Fibroblast of skin of left biceps (primary cell): ENCODE measurements at places on chromosomes 5 and 9.
A peak's percentile ranks its signal among the peaks of the same experiment; 100 is the strongest.

- no peak for DNase-seq
Measured at GRCh38 chr5:5499442-5499841, 77.0 kb downstream of the ICE1 start.

DNA sequence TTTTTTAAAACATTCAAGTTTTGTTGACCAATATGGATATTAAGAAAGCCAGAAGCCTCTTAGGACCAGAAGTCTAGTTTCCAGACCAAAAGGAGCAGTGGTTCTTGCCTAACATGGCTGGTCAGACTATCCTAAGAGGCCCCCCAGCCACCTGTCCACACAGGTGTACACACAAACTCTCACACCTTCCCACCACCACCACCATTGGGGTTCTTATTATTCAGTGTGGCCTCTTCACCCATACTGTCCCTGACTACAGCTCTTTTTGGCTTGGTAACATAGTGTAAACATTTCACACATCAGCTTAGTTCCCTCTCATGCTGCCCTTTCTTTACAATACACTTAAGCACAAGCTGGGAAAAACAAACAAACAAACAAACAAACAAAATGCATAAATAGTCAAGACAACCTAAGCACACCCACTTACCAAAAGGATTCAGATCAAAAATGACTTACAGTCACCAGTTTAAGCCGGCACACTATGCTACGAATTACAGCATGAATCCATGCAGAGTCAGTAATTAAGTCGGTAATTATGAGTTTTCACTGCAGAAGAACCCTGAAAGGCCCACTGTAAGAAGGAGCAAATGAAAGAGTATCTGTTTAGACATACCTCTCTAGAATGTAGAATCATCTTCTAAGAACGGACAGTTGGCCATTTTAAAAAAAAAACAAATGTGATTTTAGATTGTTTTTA is 9.5 kb downstream of the LHFPL2 start:
- no peak for DNase-seq

GRCh38 chr5:108634010-108634616 is 113.6 kb upstream of the FER start:
- no peak for DNase-seq

GRCh38 chr5:65873181-65873750 is 53.1 kb upstream of the ERBIN start:
- DNase-seq: no peak

DNA sequence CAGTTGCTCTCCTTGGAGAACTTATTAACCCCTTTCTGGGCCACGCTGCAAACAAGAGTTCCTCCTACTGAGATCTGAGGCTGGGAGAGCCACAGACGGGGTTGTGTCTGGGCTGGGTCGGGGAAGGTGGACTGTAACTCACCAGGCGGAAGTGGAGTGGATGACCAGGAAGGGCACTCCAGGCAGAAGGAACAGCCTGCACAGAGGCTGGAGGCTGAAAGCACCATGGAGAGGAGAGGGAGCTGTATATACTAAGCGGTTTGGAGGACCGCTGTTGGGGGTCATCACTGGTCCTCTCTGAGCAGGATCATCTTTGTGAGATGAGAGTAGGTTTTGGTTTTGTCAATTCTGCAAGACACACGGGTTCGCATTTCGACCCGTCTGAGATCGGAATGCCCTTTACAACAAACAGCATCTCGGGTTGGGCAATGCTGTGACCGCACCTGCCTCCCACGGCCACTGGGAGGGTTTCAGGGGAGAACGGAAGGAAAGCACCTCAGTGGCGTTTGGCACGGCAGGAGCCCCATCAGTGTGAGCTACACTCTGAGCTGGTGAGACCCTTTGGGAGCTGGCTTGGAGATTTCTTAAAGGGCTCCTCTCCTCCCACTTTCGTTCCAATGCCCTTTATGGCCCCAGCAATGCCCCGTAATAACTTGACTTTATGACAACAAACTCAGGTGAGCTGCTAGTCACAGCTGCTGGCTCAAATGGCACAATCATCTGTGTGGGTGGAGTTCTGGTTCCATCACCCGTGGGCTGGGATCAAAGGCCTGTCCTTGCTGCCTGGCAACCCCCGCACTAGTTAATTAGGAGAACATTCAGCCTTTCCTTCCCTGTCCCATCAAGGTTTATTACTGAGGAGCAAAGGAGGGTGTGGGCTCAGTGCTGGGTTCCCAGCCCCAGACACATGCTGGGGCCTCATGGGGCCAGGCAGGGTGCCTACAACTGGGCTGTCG is 18.7 kb upstream of the NEURL1B start:
- no peak for DNase-seq

DNA sequence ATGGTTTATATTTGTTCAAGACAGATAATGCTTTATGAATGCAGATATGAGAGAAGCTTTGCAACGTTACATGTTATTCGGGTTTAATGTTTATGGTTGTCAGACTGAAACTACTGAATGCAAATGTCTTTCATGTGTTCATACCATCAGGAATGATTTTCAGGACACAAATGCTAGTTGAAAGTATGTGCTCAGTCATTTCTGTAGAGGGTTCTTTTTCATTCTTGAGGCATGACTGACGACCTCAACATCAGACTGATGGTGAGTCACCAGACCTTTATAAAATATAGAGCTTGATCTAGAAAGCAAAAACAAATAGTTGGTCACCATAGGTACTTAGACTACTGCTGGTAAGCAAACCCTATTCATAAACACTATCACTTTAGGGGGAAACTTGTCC is 287.3 kb upstream of the NUDT12 start:
- DNase-seq: peak; percentile 85

- DNase-seq: no peak
Measured at GRCh38 chr5:113075019-113075418, 98.4 kb downstream of the DCP2 start.

- DNase-seq: no peak
Measured at GRCh38 chr5:180070756-180071530, 616 bp downstream of the RNF130 start.

DNA sequence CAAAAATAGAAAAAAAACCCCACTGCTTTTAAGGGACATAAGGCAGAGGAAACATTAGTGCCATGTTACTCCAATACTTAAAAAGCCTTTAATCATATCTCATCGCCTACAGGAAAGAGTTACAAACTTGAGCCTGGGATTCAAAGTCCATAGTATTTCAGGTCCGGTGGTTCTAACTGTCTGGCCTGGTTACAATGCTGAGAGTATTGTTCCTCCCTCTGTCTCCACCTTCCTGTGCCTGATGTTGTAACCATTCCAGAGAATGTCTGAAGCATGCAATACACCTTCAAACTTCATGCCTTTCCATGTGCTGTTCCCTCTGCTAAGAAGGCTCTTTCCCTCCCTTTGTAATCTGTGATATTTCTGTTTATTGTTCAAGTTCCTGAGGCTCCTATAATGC is 41.6 kb upstream of the SLC36A2 start:
- no peak for DNase-seq

DNA sequence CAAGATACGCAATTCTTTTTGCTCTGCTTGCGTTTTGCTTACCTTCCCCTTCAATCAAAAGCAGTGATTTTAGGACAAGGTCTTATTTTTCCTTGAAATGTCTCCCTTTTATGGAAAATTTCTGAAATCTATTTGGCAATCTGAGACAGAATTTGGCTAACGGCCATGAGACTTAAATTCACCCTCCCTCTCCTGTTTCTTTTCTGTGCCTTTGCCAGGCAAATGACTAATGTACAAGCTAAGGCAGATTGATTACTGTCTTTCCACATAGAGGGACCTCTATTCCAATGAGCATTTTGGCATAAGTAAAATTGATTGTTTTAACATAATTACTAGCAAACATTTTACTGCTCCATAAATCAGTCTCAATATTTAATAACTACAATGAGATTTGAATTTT is 31.7 kb downstream of the FAM81B start:
- peak; percentile 10 for DNase-seq

- DNase-seq: no peak
Measured at GRCh38 chr5:36206913-36207312, 34.8 kb downstream of the NADK2 start.

GRCh38 chr9:86713970-86714369 is 233.3 kb downstream of the GAS1 start:
- DNase-seq: peak; percentile 79

DNA sequence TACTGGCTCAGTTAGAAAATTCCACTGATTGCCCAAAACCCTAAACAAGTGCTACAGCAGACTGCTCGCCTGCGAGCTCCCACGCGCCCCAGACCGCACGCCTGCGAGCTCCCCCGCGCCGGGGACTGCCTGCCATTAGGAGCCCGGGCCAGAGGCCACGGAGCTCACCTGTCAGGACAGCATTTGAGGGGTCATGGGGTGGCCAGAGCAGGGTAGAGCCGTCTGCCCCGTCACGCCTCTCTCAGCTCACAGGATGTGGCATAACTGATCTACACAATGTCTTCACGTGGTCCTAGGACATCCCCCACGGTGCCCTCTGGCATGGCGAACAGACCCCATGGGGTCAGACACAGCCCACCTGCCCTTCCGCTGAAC is 29.1 kb upstream of the LRRC14B start:
- no peak for DNase-seq

- no peak for DNase-seq
Measured at GRCh38 chr9:26181836-26182235, 503.6 kb upstream of the TUSC1 start.

GRCh38 chr9:81804306-81804705 is 115.0 kb upstream of the TLE1 start:
- DNase-seq: no peak

DNA sequence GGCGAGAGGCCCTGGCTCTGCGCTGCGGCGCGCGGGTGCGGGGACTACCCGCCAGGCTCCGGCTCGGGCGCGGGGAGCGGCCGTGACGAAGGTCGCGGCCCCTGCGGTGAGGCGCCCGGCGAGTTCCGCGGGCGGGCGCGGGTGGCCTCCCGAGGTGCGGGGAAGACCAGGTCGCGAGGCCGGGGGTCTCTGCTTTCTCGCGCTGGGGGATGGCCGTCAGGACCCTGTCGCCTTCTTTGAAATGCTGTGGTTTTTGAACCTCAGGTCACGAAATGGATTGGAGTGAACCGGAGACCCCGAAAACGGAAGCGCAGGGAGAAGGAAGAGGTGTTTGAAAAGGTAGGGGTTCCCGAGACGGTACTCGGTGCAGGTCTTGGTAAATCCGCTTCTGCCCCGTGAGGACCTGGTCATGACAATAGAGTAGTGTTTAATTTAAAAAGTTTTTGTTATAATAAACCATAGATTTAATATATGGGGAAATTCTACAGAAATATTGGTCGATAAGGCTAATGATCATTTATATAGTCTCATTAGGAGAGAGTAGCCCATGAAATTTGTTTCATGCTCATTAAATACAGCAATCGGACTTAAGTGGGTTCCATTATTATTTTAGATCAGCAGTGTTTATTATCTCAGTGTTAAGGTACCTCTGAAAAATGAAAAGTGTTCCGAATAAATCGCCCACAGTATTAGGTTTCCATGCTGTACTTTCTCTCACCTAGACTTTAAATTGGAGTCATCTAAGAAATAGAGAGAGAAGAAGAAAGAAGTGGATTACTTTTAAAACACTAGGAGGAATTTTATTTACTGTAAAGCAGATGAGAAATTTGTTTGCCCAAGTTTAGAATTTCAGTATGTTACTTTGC is 279.0 kb downstream of the AOPEP start:
- no peak for DNase-seq

DNA sequence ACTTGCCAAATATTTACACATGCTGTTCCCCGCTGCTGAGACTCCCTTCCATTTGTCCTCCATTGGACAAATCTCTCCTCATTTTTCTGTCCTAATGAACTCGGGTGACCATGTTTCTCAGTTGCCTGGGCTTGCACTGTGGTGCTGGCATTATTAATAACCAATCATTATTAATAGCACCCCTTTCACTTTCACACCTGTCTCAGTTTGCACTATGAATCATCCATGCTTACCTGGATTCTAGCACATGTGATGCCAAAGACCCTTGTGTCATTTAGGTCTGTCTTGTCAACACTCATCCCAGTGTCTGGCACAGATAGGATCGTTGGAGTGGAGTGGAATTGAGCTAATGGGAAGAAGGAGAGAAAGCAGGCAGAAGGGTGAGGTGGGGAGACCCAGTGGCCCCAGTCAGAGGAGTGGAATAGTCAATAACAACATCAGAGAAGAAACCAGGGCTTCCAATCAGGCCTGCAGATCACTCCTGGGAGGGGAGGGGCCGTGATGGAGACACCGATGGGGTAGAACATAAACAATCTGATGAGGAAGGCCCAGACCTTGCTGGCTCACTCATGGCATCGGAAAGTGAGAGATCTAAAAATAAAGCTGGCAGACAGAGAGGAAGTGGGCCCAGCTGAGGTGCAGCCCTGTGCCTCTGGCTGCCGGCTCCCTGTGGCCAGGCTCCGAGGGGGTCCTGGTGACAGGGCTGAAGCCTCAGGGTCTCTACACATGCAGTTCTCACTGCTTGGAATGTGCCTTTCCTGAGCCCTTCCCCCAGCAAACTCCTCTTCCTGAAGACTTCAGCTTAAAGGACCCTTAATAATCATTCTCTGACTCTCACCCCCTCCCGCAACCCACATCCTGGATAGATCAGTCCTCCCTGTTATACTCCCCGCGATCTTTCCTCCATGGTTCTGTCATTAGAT is 33.5 kb upstream of the CRB2 start:
- DNase-seq: no peak

- DNase-seq: no peak
Measured at GRCh38 chr9:93620881-93621820, 44.8 kb downstream of the PHF2 start.

GRCh38 chr9:98867429-98868168 is 60.1 kb downstream of the GALNT12 start:
- peak; percentile 80 for DNase-seq

- no peak for DNase-seq
Measured at GRCh38 chr9:128125580-128126354, 1.8 kb downstream of the PTGES2 start.

GRCh38 chr5:178117923-178118701 is 4.8 kb downstream of the N4BP3 start:
- no peak for DNase-seq

GRCh38 chr9:128617943-128618342 is 38.7 kb downstream of the DYNC2I2 start:
- no peak for DNase-seq

DNA sequence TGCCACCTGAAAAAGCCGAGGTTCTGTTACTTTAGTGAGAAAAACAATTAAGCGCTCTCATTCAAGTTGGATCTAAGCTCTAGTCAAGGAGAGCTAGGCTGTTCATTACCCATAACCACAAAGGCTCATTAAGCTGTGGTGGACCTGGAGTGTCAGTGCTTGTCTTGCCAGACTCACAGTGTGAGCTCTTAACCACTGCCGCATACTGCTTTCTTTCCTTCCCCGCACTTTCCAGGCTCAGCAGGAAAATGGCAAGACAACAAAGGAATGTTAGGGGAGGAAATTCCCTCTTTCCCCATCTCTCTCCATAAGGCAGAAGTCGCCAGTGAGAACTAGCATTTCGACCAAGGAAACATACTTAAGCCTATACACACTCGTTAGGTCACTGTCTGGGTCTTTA is 467.3 kb downstream of the ENC1 start:
- no peak for DNase-seq

DNA sequence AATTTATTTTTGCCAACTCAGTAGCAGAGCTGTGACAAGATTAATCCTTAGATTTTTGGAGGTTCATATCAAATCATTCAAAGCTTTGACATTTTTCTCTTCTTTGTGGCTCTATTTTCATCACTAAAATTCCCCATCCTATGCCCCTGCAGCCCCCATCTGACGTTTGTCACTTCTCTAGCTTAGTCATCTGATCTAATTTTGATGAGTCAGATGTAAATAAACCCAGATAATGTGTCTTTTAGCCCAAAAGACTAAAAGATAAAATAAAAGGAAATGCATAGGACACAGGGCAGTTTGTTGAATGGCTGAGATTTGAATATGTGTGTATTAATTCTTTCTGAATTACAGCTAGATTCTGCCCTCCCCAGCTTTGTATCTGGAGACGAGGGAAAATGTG is 897 bp upstream of the HSPB3 start:
- DNase-seq: no peak
